Left kidney (tissue), 8 donors: ENCODE measurements at places on chromosomes 11 and 22.

- DNase-seq: no peak
Observed at GRCh38 chr11:106262852-106263251, 185.4 kb downstream of the AASDHPPT start.

DNA sequence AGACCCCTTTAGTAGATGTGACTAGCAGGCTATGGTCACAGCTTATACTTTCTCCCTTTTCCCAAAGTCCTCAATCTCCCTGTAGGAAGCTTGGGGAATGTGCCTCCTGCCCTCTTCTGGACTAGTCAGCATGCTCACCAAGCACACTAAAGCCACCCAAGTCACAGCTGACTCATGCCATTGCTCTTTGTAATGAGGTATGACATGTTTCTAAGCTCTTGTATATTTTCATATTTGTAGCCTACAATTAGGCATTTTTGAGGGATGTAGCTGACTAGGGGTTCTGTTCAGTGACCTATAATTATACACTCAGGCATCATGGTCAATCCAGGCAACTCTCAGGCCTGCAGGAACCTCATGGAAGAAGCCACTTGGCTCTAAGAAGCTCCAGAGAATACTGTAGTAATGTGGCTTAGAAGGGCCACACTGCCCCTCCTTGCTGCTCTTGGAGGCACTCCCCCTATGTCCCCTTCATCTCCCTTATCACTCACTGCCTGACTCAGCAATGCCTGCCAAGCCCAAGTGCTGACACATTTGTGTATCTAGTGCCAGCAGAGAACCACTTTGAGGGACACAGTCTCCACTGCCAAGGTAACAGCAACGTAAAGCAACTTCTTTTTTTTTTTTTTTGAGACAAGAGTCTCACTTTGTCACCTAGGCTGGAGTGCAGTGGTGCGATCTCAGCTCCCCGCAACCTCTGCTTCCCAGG lies 86.2 kb downstream of the RPL27A start:
- DNase-seq: no peak

- no peak for DNase-seq
Observed at GRCh38 chr22:46203601-46203980, 46.5 kb downstream of the CDPF1 start.

- no peak for DNase-seq
Observed at GRCh38 chr22:41099036-41099435, 6.6 kb downstream of the EP300 start.

- no peak for DNase-seq
Observed at GRCh38 chr11:131640320-131640719, 269.9 kb downstream of the NTM start.
